Breast epithelium (tissue), 4 donors: ENCODE measurements at places on chromosomes 13 and 19. TPM values are rescaled to one million over a fixed set of nuclear protein-coding genes. Genes with fewer than 3 reads are reported as not detected.

Gene PSPN
- 0.59 TPM for total RNA-seq

Gene ACP5
- total RNA-seq: 92.8 TPM

Gene PRRG2
- 16.1 TPM for total RNA-seq

Gene IQCN
- total RNA-seq: 9.5 TPM

Gene MISP
- 3.6 TPM for total RNA-seq

Gene FFAR2
- not detected for total RNA-seq

Gene LINGO3
- total RNA-seq: 0.33 TPM

Gene DAND5
- total RNA-seq: not detected

Gene WDR18
- 69.2 TPM for total RNA-seq

Gene CGB8
- not detected for total RNA-seq

Gene IGFL2
- not detected for total RNA-seq

Gene ATP4B
- not detected for total RNA-seq

Gene NLRP7
- not detected for total RNA-seq

Gene NKG7
- total RNA-seq: 2.1 TPM

DNA sequence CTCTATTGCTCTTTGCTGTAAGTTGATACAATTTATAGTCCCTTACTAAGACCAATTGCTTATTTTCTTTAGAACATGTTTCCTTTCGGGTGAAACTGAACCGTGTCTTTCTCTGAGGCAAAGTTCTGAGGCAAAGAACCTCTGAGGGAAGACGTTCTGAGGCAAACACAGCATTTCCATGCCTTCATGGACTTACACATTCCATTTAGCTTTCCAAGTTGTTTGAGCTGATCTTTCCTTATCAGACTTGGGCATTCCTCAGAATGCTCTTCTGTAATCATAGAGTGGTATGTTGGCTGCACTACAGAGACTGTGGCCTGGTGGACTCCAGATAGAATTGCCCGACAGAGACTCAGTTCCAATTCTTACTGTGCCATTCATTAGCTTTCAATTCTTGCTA, 579.1 kb downstream of the KCTD12 start:
- DNase-seq: no peak

DNA sequence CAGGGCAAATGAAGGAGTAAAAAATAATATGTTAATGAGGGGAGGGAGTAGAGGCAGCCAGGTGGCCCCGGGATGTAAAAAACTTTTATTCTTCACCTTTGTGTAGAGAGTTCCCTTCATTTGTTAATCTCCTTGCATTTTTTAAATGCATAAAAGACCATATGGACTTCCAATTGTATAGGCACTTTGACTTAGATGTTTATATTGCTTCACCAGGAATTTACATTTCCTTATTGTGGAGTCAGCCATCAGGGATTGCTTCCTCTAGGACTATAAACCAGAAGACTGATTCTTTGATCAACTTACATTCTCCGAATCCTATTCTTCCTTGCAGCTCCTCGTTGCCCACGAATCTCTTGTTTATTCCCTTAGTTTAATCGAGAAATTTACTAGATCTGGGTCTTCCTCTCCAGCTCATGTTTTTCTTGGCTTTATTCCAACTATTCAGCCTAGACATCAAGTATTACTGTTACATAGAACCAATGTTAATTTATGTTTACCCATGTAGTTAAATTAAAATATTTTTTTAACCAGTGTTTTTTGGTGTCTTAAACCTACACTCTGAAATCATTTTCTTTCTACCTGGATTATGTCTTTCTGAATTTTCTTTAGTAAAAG, 1187.0 kb upstream of the SLC10A2 start:
- no peak for DNase-seq

DNA sequence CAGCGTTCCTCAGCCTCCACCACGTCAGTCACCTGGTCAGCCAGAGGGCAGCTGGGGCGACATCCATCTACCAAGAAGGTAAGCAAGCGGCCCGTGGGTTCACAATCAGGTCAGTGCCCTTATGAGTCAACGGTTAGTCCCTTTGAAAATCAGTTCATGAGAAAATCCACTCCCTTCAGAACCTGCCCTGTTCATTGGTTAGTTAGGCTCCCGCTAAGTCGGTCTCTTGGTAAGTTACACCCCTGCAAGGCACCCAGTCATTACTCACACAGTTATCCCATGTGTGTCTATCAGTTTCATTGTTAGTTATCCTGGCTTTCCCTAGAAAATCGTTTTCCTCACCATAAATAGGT, 564 bp downstream of the SIGLECL1 start:
- DNase-seq: no peak

- no peak for DNase-seq
Observed at GRCh38 chr19:5356918-5357317, 16.3 kb upstream of the PTPRS start.

- DNase-seq: no peak
Observed at GRCh38 chr13:21328201-21328600, 130.9 kb downstream of the ZDHHC20 start.

GRCh38 chr13:97885641-97886040, 67.8 kb upstream of the IPO5 start:
- no peak for DNase-seq

DNA sequence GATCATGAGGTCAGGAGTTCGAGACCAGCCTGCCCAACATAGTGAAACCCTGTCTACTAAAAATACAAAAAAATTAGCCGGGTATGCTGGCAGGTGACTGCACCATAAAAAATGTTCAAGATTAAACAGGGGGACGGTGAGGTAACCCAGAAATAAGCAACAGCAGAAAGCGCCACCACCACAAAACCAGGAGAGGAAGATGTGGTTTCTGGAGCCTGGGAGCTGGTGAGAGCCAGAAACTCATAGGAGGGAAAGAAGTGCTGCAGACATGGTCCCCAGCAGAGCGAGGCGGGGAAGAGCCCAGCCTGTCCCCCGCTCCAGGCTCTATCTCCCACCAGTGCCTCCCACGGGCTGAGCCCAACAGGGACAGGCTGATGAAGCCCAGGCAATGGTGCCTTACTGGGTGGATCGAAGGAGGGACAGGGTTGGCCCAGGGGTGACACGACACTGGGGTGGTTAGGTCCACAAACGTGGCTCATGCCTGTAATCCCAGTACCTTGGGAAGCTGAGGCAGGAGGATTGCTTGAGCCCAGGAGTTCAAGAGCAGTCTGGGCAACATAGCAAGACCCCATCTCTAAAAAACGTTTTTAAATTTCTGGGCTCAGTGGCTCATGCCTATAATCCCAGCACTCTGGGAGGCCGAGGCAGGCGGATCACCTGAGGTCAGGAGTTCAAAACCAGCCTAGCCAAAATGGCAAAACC, 19.0 kb downstream of the SPC24 start:
- DNase-seq: no peak

- no peak for DNase-seq
Observed at GRCh38 chr13:41268764-41269163, 5.4 kb upstream of the MTRF1 start.

DNA sequence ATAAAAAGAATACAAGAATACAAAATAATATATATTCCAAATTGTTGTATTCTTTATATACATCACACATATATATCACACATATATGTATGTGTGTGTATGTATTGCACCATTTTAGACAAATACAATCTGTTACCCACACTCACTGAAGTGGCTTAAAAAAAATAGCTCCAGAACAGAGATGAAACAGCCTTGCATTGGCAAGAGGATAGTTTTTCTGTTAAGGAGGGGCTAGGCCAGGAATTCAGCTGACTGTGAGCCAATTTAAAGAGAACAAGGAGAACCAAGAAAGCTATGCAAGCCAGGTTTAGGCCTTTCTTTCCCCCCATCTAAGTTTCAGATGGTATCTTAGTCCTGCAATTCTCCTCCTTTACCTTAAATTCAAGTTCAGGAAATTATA, 257.5 kb downstream of the MZT1 start:
- no peak for DNase-seq

GRCh38 chr13:44188257-44188656, 185.4 kb upstream of the SERP2 start:
- no peak for DNase-seq

- no peak for DNase-seq
Observed at GRCh38 chr13:96817336-96817941, 176.8 kb downstream of the OXGR1 start.

GRCh38 chr13:54183166-54183565, 1154.6 kb downstream of the OLFM4 start:
- no peak for DNase-seq

DNA sequence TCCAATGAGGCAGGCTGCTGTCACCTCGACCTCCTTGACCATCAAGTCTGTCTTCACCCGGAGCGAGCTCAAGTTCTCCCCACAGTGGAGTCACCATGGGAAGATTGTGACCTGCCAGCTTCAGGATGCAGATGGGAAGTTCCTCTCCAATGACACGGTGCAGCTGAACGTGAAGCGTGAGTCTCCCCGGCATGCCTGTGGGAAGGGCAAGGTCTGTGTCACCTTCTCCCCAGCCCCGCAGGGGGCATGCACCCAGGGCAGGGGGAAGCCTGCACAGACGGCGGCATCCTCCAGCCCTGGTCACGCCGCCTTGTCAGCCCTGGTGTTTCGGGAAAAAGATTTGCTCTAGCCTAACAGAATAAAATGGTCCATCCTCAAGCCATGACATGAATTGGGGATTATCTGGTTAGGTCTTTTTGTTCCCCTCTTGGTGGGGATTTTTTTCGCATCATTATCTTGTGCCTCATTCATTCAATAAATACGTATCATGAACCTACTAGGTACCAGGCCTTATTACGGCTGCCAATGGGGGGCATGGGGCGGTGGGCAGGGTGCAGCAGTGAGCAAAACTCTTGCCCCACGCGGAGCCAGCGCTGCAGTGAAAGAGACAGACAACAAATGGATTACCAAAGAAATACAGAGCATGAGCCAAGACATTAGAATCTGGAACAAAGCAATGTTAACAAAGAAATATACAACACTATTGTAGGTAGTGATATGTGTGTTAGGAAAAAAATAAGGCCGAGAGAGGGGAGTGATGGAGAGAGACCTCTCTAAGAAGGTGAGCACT, 7.4 kb downstream of the CD22 start:
- no peak for DNase-seq

GRCh38 chr19:39727070-39727800, 10.6 kb downstream of the CLC start:
- DNase-seq: no peak

GRCh38 chr19:48872884-48873475, 759 bp downstream of the PPP1R15A start:
- DNase-seq: peak; percentile 87

GRCh38 chr13:71714802-71715375, 152.1 kb downstream of the DACH1 start:
- no peak for DNase-seq

- DNase-seq: no peak
Observed at GRCh38 chr13:110706570-110707372, 855 bp upstream of the CARS2 start.

- DNase-seq: no peak
Observed at GRCh38 chr13:39401046-39401705, 201.8 kb downstream of the LHFPL6 start.

GRCh38 chr13:24179486-24179850, 18.9 kb downstream of the SPATA13 start:
- DNase-seq: no peak

- DNase-seq: peak; percentile 55
Observed at GRCh38 chr19:18846862-18847548, 15.2 kb downstream of the UPF1 start.

DNA sequence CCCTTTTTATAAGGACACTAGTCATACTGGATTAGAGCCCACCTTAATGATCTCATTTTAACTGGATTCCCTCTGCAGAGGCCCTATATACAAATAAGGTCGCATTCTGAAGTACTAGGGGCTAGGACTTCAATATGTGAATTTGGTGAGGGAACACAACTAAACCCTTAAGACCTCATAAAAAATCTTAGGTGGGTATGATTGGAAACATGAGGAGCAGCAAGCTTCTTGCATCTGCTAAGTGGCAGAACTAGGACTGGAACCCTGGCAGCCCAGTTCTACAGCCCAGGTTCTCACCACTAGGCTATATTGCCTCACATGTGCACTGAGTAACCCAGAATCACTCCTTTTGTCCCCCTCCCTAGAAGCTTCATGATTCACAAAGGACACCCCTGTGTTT, 17.1 kb upstream of the GRWD1 start:
- no peak for DNase-seq
